Skeletal muscle cell (primary cell): ENCODE measurements at places on chromosomes 5 and 9.

- DNase-seq, result no peak
Observed at GRCh38 chr9:84238652-84239051, 101.9 kb downstream of the SLC28A3 start.

- DNase-seq, result no peak
Observed at GRCh38 chr5:115097236-115097635, 72.5 kb downstream of the TRIM36 start.

- no peak for DNase-seq
Observed at GRCh38 chr9:33429256-33429985, 18.0 kb downstream of the AQP3 start.

GRCh38 chr5:120609570-120609969, 145.5 kb downstream of the PRR16 start:
- DNase-seq, result no peak

DNA sequence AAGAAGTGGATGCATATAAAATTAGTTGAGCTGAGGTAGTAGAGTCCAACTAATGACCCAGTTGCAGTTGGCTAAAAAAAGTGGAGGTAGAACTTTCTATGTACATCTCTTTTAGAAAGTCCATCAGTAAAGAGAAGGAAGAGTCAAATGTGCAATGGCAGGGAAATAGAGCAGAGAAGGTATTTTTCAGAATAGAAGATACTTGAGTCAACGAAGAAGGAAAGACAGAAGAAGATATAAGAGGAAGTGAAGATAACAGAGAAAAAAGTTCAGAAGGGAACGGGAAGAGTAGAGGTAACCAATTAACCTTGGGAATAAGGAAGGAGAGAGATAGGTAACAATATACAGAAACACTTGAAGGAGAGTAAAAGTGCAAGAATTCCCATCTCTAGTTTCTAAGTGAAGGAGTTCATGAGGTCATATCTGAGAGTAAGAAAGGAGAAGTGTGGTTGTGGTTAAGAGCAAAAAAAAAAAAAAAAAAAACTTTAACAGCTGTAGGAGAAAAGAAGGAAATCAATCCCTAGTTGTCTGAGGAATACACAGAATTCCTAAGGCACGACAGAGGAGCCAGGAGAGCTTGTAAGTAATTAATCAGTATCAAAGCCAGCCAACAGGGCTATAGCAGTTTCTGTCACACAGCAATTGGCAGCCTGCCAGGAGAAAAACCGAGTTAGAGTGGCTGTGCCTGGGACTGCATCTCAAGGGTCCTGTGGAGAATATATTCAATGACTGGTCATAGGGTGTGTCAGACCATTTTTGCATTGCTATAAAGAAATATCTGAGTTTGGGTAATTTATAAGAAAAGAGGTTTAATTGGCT, 61.0 kb downstream of the ARL15 start:
- DNase-seq, result peak; percentile 20

- DNase-seq, result no peak
Observed at GRCh38 chr9:7823651-7824050, 24.1 kb upstream of the DMAC1 start.
